ENCODE measurements at places on chromosomes 12 and 14.
A peak's percentile ranks its signal among the peaks of the same experiment; 100 is the strongest.

GRCh38 chr12:103679421-103680170 lies 92.5 kb downstream of the STAB2 start:
- no peak overlapping the region for H3K4me3 ChIP-seq
- H3K36me3 ChIP-seq = no peaks in the 10 kb centered on the region
- no peaks in the 10 kb centered on the region for H3K27me3 ChIP-seq
- no peak for DNase-seq

DNA sequence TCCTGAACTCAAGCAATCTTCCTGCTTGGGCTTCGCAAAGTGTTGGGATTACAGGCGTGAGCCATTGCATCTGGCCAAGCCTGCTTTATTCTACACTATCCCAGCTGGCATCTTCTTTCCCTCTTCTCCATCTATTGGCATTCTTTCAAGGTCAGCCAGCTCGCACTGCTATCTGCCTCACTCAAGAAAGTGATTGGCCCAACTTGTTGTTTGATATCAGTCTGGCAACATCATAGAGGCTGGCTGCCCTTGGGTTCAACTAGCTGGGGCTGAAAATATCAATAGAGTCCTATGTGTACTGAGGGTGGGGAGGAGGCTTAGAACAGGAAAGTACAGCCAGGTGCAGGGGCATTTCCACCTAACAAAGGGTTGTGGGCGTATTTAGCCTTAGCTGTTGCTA lies 17.1 kb downstream of the GMFB start:
- no peaks in the 10 kb centered on the region for H3K27me3 ChIP-seq
- DNase-seq = no peak
- no peak overlapping the region for H3K4me3 ChIP-seq
- no peak overlapping the region for H3K27ac ChIP-seq
- peaks cover 16% of the 10 kb centered on the region for H3K4me1 ChIP-seq
- peaks cover 17% of the 10 kb centered on the region for H3K36me3 ChIP-seq

DNA sequence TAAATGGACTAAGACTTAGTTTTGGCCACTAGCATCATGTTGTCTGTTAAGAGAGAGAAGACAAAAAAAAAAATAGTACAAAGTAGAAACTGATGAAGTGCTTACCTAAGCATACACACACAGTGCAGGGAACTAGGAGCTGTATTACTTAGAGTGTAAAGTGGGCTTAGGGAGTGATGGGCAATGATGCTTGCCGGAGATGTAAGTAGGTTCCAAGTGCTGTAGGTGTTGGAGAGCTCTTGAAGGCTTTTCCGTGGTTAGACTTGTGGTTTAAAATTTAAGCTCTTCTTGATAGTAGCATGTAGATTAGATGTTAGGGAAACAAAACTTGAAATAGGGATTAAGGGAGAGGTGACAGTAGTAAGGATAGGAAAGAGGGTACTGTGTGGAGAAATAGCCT lies 34.7 kb downstream of the MIA2 start:
- peak overlapping the region; percentile 87 for H3K4me3 ChIP-seq
- no peak for DNase-seq
- no peak overlapping the region for H3K27ac ChIP-seq
- no peaks in the 10 kb centered on the region for H3K27me3 ChIP-seq

GRCh38 chr12:7178481-7178880 lies 11.0 kb upstream of the PEX5 start:
- no peaks in the 10 kb centered on the region for H3K4me1 ChIP-seq
- H3K27me3 ChIP-seq = no peaks in the 10 kb centered on the region
- no peaks in the 10 kb centered on the region for H3K36me3 ChIP-seq
- no peak for DNase-seq

- H3K4me1 ChIP-seq = no peaks in the 10 kb centered on the region
- no peak for DNase-seq
- H3K27me3 ChIP-seq = no peaks in the 10 kb centered on the region
- no peak overlapping the region for H3K4me3 ChIP-seq
Observed at GRCh38 chr12:105880824-105881388, 257.8 kb downstream of the NUAK1 start.

GRCh38 chr14:50521912-50522341 lies 10.4 kb downstream of the MAP4K5 start:
- no peak for DNase-seq
- peaks cover 3% of the 10 kb centered on the region for H3K36me3 ChIP-seq
- no peaks in the 10 kb centered on the region for H3K27me3 ChIP-seq
- no peak overlapping the region for H3K4me3 ChIP-seq

DNA sequence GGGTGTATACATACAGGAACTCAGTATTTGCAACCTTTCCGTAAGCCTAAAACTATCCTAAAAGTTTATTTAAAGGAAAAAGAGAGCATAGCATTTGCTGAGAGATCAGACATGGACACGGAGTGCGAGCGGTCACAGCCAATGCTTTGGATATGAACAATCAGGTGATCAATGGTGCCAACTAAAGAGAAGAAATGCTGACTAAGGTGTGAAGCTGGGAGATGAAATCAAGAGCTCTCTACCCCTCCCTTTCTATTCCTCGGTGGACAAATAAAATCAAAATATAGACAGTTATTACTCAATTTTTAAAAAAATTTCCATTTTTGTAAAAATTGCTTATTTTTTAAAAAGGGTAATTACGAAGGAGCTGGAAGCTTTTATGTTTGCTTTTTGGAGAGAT lies 29.2 kb downstream of the NT5DC3 start:
- H3K4me3 ChIP-seq = no peak overlapping the region
- peaks cover 19% of the 10 kb centered on the region for H3K4me1 ChIP-seq
- H3K27me3 ChIP-seq = no peaks in the 10 kb centered on the region
- no peak overlapping the region for H3K27ac ChIP-seq
- H3K36me3 ChIP-seq = peaks cover 37% of the 10 kb centered on the region
- no peak for DNase-seq

DNA sequence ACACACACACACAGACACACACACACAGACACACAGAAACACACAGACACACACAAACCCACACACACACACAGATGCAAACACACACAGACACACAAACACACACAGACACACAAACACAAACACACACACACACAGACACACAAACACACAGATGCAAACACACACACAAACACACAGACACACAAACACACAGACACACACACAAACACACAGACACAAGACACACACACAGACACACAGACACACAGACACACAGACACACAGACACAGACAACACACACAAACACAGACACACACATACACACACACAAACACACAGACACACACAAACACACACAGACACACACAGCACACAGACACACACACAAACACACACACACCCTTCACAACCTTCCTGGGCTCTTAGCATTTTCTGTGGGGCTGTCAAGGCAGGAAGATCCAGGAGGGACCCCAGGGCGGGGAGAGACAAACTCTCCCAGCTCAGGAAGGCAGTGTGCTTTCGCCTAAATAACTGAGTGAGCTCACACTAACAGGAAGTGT lies 24.2 kb upstream of the INF2 start:
- H3K27ac ChIP-seq = peak overlapping the region; percentile 68
- no peaks in the 10 kb centered on the region for H3K36me3 ChIP-seq
- H3K4me3 ChIP-seq = no peak overlapping the region
- H3K27me3 ChIP-seq = no peaks in the 10 kb centered on the region
- peaks cover 19% of the 10 kb centered on the region for H3K4me1 ChIP-seq

- no peaks in the 10 kb centered on the region for H3K27me3 ChIP-seq
Observed at GRCh38 chr14:62501021-62501750, 544.1 kb downstream of the KCNH5 start.

DNA sequence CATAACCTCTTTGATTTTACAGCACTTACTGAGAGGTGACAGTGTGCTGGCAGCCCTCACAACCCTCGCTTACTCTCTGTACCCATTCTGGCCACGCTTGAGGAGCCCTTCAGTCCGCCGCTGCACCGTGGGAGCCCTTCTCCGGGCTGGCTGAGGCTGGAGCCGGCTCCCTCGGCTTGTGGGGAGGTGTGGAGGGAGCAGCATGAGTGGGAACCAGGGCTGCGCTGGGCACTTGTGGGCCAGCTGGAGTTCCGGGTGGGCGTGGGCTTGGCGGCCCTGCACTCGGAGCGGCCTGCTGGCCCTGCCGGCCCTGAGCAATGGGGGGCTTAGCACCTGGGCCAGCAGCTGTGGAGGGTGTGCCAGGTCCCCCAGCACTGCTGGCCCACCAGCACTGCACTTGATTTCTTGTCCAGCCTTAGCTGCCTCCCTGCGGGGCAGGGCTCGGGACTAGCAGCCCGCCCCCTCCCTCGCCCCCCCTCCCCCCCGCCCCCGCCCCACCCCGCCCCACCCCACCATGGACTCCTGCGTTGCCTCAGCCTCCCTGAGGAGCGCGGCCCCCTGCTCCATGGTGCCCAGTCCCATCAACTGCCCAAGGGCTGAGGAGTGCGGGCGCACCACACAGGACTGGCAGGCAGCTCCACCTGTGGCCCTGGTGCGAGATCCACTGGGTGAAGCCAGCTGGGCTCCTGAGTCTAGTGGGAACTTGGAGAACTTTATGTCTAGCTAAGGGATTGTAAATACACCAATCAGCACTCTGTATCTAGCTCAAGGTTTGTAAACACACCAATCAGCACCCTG lies 9.9 kb downstream of the MDGA2 start:
- H3K27me3 ChIP-seq = no peaks in the 10 kb centered on the region
- H3K4me1 ChIP-seq = no peaks in the 10 kb centered on the region
- no peak overlapping the region for H3K27ac ChIP-seq
- H3K36me3 ChIP-seq = no peaks in the 10 kb centered on the region

- H3K27me3 ChIP-seq = no peaks in the 10 kb centered on the region
- H3K27ac ChIP-seq = peak overlapping the region; percentile 60
- no peak for DNase-seq
- no peaks in the 10 kb centered on the region for H3K36me3 ChIP-seq
- H3K4me1 ChIP-seq = peaks cover 8% of the 10 kb centered on the region
- H3K4me3 ChIP-seq = no peak overlapping the region
Observed at GRCh38 chr14:102580550-102581110, 11.8 kb upstream of the RCOR1 start.

- H3K27ac ChIP-seq = no peak overlapping the region
- peaks cover 44% of the 10 kb centered on the region for H3K4me1 ChIP-seq
- H3K27me3 ChIP-seq = no peaks in the 10 kb centered on the region
- no peak for DNase-seq
- H3K4me3 ChIP-seq = no peak overlapping the region
Observed at GRCh38 chr14:96091941-96092411, 52.8 kb downstream of the C14orf132 start.

- no peak overlapping the region for H3K4me3 ChIP-seq
- no peak for DNase-seq
- no peaks in the 10 kb centered on the region for H3K36me3 ChIP-seq
- no peak overlapping the region for H3K27ac ChIP-seq
- no peaks in the 10 kb centered on the region for H3K4me1 ChIP-seq
Observed at GRCh38 chr12:46650688-46651087, 175.1 kb downstream of the SLC38A4 start.

- DNase-seq = no peak
- H3K4me3 ChIP-seq = no peak overlapping the region
Observed at GRCh38 chr12:49025463-49025862, 6.9 kb upstream of the PRKAG1 start.

DNA sequence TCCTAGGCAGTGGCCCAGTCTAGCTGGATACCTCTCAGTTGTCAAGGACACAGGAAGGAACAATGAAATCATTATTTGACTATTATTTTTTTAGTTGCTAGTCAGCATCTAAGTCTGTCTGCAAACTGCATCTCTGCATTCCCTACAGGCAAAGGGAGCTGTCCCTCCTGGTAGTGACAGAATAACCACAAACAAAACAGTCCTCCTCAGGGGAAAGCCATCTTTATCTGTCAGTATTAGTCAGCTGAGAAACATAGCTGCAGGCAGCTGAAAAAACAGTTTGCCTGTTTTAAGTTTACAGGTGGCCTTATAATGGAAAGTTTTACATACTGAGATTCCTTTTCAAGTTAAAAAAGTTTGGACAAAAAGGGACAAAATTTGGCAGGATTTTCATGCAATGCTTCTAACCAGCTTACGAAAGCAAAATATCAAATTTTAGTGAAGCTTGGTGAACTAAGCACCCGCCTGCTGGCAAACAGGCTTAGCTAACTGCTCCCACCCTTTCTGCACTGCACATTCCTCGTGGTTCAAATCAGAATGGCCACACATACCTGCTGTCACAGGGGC lies 29.5 kb downstream of the SLC25A21 start:
- no peak for DNase-seq
- H3K4me3 ChIP-seq = no peak overlapping the region
- no peaks in the 10 kb centered on the region for H3K36me3 ChIP-seq
- H3K4me1 ChIP-seq = no peaks in the 10 kb centered on the region

- H3K27me3 ChIP-seq = no peaks in the 10 kb centered on the region
- H3K4me1 ChIP-seq = peaks cover 67% of the 10 kb centered on the region
- H3K27ac ChIP-seq = no peak overlapping the region
- H3K36me3 ChIP-seq = peaks cover 31% of the 10 kb centered on the region
- DNase-seq = no peak
Observed at GRCh38 chr12:15886372-15887042, 4.3 kb downstream of the STRAP start.

- no peak overlapping the region for H3K27ac ChIP-seq
- no peaks in the 10 kb centered on the region for H3K27me3 ChIP-seq
- H3K36me3 ChIP-seq = no peaks in the 10 kb centered on the region
- no peak overlapping the region for H3K4me3 ChIP-seq
- no peaks in the 10 kb centered on the region for H3K4me1 ChIP-seq
Observed at GRCh38 chr14:34201909-34202637, 251.2 kb upstream of the EGLN3 start.

DNA sequence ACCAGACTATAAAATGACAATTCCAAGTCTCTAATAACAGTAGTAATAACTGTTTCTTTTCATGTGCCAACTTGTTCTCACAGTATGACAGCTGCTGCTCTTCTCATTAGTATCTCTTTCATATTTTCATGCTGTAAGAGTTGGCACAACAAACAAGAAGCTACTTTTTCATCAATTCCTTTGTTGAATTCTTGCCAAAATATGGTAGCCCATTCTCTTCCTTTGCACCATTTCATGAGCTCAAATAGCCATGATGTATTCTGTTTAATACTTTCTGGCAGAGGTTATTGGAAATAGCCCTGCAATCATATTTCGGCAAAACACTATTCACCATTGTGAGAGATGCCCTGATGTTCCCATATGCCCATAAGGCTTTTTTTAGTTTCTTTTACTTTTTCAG lies 1100.7 kb downstream of the TRHDE start:
- no peak overlapping the region for H3K27ac ChIP-seq
- no peaks in the 10 kb centered on the region for H3K36me3 ChIP-seq
- no peak overlapping the region for H3K4me3 ChIP-seq
- H3K27me3 ChIP-seq = no peaks in the 10 kb centered on the region

- peaks cover 27% of the 10 kb centered on the region for H3K36me3 ChIP-seq
- no peak for DNase-seq
- H3K4me1 ChIP-seq = no peaks in the 10 kb centered on the region
- H3K27me3 ChIP-seq = no peaks in the 10 kb centered on the region
- no peak overlapping the region for H3K4me3 ChIP-seq
Observed at GRCh38 chr14:73358187-73358586, 100.2 kb downstream of the NUMB start.

All from stomach (tissue), 19 donors.